GM12864 (cell line): ENCODE measurements at places on chromosomes 6 and 20.

GRCh38 chr6:148927586-148927985 is 180.8 kb downstream of the UST start:
- no peak for DNase-seq

- no peak for DNase-seq
Measured at GRCh38 chr20:17895641-17896171, 72.9 kb downstream of the SNX5 start.

GRCh38 chr6:72206606-72207005 is 320.3 kb downstream of the RIMS1 start:
- DNase-seq = no peak

- DNase-seq = no peak
Measured at GRCh38 chr6:104326173-104327001, 533.3 kb downstream of the HACE1 start.

GRCh38 chr20:4060064-4060795 is 44.9 kb upstream of the RNF24 start:
- DNase-seq = no peak

- no peak for DNase-seq
Measured at GRCh38 chr6:4645713-4646360, 130.4 kb upstream of the CDYL start.

DNA sequence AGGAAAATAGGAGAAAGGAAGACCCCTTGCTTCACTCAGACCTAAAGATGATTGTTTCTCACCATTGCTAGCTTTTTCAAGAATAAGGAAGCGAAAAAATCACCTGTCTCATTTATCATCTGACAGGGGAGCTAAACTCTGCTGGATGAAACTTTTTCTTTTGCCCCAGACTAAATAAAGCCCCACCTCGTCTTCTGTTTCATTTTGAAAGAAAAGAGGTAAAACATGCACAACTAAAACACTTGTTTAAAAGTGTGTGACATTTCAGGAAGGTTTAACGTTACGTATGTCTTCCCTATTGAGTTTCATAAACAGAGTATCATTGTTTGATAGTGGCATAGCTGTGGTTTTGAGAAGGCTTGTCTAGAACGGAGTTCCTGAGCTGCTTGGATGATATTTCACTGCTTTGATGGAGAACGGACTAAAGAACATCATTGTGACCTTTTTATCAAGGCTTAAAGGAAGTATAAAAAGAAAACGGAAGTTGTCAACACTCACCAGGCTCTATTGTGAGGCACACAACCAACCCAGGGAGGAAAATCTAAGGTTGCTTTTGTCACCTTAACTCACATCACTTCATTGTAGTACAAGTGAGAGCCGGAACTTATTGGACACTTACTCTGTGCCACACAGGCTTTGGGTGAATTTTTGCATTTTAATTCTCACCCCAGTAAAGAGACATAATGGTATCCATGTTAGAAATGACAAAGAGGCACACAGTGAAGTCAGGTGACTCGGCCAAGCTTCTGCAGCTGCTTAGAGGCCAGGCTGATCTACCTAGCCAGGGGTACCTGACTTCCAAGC is 29.5 kb downstream of the TSHZ2 start:
- DNase-seq = peak; percentile 53

DNA sequence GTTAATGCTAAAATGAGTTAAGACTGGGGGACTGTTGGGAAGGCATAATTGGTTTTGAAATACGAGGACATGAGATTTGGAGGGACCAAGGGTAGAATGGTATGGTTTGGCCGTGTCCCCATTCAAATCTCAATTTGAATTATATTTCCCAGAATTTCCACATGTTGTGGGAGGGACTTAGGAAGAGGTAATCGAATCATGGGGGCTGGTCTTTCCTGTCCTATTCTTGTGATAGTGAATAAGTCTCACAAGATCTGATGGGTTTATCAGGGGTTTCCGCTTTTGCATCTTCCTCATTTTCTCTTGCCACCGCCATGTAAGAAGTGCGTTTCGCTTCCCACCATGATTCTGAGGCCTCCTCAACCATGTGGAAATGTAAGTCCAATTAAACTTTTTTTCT is 12.7 kb downstream of the ZBTB9 start:
- no peak for DNase-seq

GRCh38 chr20:22501566-22502344 is 82.6 kb downstream of the FOXA2 start:
- DNase-seq = no peak

GRCh38 chr6:25066593-25066992 is 130.8 kb upstream of the RIPOR2 start:
- DNase-seq = no peak

DNA sequence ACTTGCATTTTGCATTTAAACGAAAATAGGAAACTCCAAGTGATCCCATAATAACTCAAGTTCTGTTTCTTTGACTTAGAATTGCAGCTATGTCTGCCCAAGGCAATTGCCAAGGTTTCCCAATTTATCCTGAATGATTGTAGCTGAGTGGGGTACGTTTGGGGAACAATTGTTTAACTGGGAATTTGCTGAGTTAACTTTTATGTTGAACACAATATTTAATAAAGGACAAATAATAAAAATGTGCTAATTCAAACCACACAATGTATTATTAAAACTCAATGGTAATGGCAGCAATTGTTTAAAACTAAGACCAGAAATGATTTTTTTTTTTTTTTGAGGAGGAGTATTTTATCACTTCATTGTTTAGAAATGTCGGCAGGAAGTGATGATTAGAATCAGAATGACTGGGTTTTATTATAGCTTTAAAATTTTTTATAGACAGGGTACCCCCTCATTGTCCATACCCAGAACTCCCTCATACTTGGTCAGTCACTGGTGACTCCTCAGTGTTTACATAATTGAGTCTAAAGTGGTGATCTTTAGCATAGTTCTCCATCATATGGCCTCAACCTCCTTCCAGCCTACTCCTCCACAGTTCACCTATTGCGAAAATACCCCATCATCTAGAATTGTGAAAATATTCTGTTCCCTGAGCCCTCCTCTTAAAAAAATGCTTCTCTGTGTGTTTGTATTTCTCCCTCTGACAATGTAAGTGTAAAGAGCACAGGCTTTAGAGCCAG is 389.2 kb upstream of the CITED2 start:
- DNase-seq = no peak
